NCI-H2107 (cell line): ENCODE measurements at places on chromosomes 1 and 21.

- no peak for DNase-seq
These were observed 622 bp upstream of the IL6R start for GRCh38 chr1:154404511-154404931.

DNA sequence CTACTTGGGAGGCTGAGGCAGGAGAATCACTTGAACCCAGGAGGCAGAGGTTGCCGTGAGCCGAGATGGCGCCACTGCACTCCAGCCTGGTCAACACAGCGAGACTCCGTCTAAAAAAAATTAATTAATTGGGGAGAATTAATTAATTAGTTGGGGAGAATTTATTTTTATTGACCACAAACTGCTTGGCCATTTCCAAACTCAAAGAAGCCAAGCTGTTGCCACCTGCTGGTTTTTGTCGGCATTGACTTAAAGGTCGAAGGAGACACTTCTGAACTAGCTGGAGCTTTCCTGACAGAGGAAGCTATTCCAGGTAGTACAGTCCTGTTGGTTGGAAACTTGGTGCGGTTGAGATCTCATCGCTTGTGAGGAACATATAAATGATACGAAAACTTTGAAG lies 13.1 kb downstream of the MAP1LC3C start:
- DNase-seq = no peak

DNA sequence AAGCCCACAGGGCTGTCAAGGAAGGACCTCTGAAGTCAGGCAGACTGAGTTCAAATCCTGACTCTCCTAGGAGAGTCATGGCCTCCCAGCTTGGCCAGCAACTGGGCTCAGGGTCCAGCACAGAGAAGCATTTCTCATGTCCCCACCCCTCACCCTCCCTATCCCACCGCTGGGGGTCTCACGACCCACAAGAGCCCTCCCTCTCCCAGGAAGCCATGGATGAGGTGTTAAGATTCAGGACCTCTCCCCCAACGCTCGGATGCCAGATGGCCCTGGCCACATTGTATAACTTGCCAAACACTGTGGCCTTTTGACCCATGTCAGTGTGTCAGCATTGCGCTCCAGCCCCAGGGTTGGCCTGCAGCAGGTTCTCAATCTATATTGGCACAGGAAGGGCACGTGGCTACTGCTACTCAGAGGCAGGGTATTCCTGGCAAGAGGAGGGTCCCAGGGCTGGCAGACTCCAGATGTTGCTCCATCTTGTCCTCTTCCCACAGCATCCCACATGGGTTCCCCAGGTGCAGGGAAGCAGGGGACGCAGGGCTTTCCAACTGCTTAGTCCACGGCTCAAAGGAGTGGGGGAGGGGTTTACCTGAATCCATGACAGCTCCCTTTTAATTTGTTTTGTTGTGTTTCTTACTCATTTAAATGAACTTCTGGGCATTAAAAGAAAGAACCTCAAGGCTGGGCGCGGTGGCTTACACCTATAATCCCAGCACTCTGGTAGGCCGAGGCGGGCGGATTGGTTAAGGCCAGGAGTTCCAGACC lies 10.5 kb downstream of the SLC2A1 start:
- DNase-seq = no peak

- no peak for DNase-seq
These were observed 86.0 kb upstream of the TLR5 start for GRCh38 chr1:223228931-223229528.

DNA sequence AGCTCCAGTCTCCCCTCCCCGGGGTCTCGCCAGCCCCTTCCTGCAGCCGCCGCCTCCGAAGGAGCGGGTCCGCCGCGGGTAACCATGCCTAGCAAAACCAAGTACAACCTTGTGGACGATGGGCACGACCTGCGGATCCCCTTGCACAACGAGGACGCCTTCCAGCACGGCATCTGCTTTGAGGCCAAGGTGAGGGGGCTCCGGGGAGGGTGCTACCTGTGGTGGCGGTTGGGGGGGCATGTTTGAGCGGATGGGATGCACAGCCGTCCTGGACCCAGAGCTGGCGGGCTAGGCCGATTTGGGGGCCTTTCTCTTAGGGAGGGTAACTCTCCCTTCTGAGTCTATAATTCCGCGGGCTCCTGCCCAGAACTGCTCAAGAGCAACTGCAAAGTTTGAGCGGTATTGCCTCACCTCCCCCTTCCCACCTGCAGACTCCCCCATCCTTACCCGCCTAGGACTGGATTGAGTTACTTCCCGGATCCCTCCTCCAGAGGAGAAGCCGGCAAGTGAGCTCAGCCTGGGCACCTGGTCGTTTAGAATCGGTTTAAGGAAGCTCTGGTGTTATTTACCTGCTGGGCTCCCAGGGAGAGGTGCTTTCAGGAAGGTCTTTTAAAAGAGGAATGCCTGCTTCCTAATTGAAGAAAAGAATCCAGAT lies 730 bp downstream of the NOS1AP start:
- peak; percentile 71 for DNase-seq

DNA sequence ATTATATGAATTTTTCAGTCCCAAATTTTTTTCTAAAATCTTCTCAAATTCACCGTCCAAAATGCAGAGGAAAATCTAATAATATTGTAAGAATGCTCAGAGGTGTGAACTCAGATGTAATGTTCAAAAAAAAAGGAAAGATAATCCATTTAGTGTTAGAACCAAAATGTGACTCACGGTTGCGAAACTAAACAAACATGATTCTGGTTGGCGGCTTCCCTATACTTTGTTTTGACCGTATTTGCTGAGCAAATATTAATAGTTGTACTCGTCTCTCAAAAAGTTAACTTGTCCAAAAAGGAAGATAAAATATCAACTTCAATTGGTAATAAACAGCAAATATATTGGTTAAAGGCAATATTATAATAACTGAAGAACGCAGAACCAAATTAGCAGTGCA lies 34.4 kb downstream of the ZSWIM5 start:
- no peak for DNase-seq

GRCh38 chr1:206674745-206675175 lies 9.9 kb upstream of the MAPKAPK2 start:
- DNase-seq = peak; percentile 42

- DNase-seq = no peak
These were observed 114.0 kb upstream of the RAB4A start for GRCh38 chr1:229156872-229157271.
